Eye (tissue), 1 donor: ENCODE measurements at places on chromosomes 4 and X.

DNA sequence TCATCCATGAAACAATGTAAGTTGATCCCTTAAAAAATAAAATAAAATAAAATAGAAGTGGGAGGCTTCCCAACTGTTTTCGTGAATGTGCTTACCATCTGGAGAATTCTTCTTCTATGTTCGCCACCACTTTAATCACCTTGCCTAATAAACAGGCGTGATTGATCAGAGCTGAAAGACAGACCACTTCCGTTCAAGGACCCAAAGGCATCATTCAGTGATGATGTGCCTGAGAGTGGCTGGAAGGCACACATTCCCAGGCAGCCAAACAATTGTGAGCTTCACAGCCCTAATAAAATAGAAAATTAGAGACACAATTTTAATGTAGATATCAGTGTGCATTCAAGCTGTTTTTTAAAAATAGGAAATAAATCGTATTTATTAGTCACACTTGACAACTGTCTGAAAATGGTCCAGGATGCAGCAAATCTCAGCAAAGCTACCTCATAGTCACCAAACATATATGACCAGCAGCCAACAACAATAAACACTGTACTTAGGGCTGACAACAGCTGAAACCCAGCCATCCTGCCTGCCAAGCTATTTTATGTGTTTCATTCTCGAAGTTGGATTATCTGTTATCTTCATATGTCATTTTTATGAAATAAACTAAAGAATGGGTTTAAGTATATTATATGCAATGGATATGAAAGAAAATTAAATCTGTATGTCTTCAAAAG, 163.2 kb upstream of the FAM9B start:
- DNase-seq = no peak

- no peak for DNase-seq
Observed at GRCh38 chr4:39304651-39305050, 61.5 kb downstream of the RFC1 start.

DNA sequence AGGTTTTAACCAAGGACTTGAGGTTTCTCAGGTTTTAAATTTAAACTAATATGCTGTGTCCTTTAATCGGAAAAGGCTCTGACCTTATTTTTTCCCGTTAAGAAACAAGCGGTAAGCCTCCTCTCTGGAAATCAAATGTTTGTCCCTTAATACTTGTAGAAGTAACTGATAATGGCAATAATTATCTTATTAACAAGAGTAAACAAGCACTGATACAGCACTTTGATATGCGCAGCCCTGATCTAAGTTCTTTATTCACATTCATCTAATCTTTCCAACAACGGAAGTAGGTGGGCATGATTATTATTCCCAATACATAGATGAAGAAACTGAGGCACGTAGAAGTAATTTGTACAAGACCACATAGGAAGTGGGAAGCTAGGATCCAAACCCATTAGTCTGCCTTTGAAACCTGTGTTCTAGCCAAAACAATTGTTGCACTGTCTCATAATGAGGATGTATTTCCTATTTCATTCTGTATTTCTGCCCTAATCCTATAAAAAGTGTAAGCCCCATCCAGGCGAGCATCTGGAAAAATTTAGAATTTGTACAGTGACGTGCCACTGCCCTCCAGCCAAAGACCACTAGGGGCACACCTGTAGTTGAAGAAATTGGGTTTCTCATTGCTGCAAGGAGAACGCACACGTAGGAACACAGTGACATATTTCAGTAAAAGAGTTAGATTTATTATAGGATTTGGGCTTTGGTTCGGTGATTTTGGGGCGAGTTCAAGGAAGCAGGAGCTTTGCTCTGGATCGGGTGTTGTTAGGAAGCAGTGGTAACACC, 606 bp downstream of the CXorf58 start:
- DNase-seq = peak; percentile 51

- no peak for DNase-seq
Observed at GRCh38 chrX:111352424-111352823, 59.6 kb downstream of the DCX start.

DNA sequence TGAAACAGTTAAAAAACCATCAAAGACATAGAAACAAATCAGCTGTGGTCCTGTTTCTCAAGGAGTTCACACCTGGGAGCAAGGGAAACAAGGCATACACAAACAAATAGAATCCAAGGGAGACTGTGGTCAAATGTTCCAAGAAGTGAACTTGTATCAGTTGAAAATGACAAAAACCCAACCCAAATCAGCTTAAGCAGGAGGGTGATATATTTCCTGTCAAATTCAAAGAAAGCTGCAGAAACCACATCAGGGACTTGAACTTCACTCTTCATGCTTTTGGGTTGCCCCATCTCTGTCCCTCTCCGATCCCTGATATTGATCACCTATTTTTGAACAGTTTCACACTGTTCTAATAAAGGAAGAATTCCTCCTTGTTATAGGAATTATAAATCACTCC, 148.6 kb upstream of the FMR1 start:
- no peak for DNase-seq

DNA sequence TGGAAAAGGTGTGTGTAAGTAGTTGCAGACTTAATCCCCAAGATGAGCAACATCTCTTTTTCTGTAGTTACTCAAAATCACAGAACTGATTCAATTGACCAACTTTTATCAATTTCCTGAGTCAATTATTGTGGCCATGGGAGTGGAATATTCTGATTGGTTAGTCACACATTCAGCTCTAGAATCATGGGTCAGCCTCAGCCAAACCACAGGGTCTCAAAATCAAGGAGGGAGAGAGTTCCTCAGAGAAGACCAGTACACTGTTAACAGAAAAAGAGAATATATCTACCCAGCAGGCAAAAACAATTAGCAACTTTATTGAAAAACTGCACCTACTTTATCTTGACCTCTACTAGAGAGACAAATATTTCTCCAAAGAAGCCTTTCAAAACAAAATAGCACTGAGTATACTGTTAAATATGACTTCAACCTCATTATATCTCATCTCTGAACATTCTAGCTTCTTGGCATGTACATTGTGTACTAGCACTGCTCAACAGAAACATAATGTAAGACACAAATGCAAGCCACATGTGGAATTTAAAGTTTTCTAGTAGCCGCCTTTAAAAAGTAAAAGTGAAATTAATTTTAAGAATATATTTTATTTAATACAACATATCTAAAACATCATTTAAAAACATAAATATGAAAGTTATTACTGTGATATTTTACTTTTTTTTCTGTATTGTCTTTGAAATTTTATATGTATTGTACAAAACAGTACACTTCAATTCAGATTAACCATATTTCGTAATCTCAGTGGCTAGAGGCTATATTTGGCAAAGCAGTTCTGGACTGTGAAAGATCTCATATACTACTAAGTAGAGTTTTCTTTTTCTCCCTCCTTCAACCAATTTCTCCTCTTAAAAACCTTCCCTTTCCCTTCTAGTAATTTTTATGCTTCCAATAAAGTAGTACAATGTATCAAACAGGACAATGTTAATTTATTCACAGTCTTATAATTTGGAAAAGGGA, 11.8 kb upstream of the LCORL start:
- peak; percentile 14 for DNase-seq

DNA sequence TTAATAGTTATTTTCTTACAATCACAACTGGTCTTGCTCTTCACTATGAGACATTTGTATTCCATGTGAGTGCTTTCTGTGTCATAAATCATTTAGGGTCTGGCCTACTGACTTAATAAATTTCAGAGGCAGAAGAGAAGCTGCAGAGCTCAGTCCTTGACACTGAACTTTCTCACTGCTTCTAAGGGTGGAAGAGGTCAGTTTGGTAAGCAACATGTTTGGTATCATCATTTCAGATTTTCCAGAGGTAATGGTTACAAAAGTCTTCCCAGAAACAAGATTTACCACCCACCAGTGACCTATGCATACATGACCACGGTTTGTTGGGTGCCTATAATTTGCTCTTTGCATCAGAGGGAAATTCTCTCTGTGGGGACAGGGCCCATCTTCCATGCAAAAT, 148.6 kb downstream of the NR3C2 start:
- no peak for DNase-seq

GRCh38 chrX:63354484-63354883, 3.4 kb upstream of the SPIN4 start:
- DNase-seq = no peak

DNA sequence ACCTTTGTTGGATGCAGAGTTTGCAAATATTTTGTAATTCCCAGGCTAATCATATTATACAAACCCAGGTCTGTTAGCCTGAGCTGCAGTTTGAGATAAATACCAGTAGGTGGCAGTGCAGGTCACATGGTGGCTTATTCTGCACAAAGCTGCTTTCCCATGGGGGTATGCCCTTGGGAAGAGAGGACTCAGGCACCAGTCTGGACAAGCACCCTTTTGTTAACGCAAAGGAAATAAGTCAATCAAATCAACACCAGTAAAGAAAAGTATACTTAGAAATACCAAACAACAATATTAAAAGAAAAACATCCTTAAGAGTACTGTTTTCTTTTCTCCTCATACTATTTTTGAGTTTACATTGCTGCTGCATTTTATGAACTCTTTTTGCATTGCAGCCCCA, 389.0 kb upstream of the ZFP42 start:
- peak; percentile 76 for DNase-seq

- DNase-seq = peak; percentile 66
Observed at GRCh38 chr4:79687006-79687405, 279.0 kb upstream of the GK2 start.

- no peak for DNase-seq
Observed at GRCh38 chr4:158299459-158300007, 89.2 kb downstream of the TMEM144 start.

DNA sequence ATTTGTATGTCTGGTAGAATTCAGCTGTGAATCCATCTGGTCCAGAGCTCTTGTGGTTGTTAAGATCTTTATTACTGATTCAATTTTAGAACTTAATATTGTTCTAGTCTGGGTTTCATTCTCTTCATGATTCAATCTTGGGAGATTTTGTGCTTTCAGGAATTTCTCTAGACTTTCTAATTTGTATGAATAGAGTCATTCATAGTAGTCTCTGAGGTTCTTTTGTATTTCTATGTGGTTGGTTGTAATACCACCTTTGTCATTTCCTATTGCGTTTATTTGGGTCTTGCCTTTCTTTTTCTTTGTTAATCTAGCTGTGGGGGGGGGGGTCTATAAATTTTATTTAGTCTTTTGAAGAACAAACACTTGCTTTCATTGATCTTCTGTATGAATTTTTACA, 824.8 kb upstream of the GALNTL6 start:
- DNase-seq = no peak

- no peak for DNase-seq
Observed at GRCh38 chrX:42752730-42753129, 25.2 kb downstream of the PPP1R2C start.

DNA sequence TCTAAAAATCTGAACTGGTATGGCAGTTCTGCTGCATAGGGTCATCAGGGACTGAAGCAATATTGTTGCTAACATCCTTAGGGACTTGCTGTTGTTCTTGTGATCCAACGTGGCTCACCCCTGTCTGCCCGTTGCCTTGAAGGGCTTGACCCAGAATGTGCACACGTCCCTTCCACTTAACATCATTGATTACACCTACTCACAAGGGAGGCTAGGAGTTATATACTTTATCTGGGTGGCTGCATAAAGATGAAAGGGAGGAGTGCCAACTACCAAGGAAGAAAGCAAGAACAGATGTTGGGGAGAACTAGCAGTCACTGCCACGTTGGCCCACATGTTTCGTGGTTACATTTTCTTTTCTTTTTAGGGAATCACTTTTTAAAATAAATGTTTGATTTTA, 34.0 kb downstream of the SLC9A6 start:
- DNase-seq = peak; percentile 51

- DNase-seq = peak; percentile 21
Observed at GRCh38 chr4:6445403-6446129, 26.8 kb downstream of the PPP2R2C start.

DNA sequence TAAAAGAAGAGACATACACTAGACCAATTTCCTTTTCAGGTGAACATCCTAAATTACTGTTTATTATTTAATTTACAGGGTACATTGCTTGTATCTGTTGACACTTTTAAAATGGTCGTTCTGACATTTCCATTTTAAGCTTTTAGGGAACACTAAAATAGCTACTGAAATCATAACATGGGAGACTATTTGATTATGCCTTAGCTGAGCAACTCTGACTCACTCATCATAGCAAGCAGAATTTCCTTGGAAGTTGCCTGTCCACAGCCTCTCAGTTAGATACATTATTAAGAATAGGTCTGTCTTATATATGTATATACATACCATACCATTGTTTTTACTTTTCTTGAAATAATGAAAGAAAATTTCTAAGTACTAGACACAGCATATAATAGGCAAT, 22.0 kb downstream of the GUCY1B1 start:
- no peak for DNase-seq

DNA sequence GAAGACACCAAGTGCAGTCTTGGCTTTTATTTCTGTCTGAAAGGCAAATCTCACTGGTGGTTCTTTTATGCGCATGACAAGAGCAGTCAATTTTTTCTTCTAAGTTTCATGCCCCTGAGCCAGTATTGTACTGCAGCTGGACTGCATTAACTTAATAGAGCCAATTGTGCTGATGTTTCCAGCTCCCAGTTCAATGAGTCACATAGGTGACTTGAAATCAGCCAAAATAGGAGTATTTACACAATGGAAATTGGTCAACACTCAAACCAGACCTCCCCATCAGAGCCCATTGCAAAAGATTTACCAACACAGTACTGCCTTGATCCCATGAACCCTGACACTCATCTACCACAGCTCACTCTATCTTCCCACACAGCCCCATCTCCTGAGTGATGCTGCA, 100.3 kb upstream of the GUCY1A1 start:
- DNase-seq = no peak

DNA sequence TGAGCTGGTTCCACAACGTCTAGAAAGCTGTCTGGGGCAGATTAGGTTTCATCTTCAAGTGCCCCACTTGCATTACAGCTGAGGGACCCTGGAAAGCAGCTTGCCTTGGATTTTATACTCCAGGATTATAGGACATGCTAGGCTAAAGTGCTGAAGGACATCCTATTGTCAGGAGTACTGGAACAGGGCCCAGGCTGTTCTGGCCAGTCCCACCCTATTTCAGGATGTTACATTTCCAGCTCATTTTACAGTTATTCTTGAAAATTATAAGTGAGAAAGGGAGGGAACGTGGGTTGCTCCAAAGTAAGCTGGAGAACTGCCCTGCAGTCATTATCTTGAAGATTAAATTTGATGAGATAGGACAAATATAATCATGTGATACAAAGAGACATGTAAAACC, 71.0 kb upstream of the UGT8 start:
- DNase-seq = peak; percentile 32

DNA sequence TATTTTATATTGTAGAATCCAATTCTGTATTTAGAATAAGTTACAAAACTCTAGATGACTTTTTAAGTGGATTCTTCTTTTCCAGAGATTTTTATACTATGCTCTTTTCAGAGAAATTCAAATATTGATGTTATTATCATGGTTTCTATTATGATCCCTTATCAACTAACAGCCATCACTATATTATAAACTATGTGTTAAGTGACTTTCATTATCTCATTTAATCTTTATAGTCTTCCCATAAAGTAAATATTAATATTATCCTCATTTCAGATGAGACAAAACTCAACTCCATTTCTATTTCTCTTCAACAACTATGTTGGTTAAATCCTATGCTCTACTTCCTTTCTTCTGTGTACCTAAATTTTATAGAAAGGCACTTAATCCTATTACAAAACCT, 132.6 kb downstream of the ANKRD50 start:
- DNase-seq = no peak

GRCh38 chr4:6313216-6313615, 43.6 kb downstream of the WFS1 start:
- no peak for DNase-seq
